ENCODE measurements at places on chromosomes 2 and 18.
A peak's percentile ranks its signal among the peaks of the same experiment; 100 is the strongest.

DNA sequence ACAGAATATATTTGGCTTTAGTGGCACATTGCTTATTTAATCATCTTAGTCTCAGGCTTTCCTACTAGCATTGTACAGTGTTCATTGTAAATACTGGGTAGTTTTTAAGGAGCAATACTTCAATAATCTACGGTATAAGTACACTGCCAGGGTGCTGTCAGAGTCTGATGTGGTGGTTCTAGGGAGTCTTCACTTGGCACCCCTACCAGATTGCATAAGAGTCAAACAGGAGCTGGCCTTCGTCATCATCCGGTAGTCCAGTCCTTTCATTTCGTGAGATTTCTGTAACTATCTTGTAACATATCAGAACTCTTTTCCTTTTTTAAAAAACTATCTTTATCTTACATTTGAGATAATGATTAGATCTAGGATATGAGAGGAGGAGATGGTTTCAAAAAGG lies 91.1 kb downstream of the ZNF532 start:
- DNase-seq: no peak

DNA sequence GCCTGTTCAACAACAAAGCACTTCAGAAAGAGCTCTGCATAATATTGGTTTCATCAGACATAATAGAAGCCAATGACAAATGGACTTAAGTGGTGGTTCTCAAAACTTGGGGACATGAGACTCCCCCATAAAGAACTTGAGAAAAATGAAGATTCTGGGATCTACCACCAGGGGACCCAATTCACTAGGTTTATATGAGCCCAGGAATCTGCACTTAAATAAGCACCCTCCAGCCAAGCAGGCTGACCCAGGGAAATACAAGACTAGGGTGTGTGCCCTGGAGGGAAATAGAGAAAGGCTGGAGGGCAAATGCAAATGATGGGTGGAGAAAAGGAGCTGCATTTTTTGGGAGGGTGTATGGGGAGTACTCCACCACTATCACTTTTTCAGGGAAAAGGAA lies 52.5 kb downstream of the SATB2 start:
- DNase-seq: no peak

DNA sequence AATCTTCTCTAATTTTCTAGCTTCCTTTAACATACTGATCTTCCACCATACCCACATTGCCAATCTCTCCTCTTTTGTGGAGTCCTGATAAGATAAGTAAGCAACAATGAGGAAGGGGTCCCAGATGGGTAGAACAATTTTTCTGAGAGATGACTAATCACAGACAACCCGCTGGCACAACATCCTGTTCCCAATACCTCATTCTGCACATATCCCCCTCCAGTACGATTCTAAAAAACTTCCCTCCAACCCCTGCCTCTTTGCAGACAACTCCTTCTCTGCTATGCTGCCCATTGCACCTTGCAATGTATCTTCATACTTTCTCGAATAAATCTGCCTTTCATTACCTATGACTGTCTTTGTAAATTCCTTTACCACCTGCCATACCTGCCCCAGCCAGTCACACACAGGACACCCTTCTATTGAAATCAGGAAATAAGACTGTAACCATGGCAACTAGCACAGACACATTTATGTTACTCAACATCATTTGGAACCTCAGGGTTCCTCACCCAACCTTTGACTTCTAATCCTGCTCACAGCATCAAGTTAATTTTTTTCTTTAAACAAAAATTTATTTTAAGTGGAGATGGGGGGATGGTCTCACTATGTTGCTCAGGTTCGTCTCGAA lies 7.4 kb upstream of the EXOC6B start:
- DNase-seq: no peak

GRCh38 chr2:201532686-201533304 lies 81.3 kb downstream of the STRADB start:
- DNase-seq: peak; percentile 59

- no peak for DNase-seq
These were observed 92.6 kb downstream of the SPATS2L start for GRCh38 chr2:200399046-200399445.

- peak; percentile 22 for DNase-seq
These were observed 47.7 kb upstream of the NR4A2 start for GRCh38 chr2:156380117-156380645.

Data from GM12864 (cell line).